ENCODE measurements at places on chromosomes 7 and 10.

- DNase-seq, result no peak
These were observed 4.0 kb downstream of the HOXA5 start for GRCh38 chr7:27139334-27140125.

GRCh38 chr7:45350896-45351295 is 193.3 kb downstream of the RAMP3 start:
- no peak for DNase-seq

DNA sequence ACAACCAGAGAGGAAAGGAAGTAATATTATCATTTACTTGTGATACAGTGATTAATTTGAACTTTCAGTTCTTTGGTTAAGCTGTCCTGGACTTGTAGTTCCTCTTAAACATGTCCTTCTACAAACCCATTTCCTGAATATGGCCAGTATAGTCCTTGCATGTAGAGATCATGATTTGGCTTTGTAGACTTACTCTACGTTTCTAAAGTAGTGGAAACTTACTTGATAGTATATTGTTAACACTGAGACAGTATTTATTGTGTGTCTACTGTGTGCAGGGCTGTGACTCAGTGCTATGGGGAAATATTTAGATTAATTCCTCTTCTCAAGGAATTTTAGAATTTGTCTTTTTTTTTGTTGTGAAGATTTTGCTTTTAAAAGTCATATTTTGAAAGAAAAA is 109.5 kb downstream of the NRF1 start:
- no peak for DNase-seq

GRCh38 chr7:70649323-70649722 is 482.6 kb upstream of the GALNT17 start:
- DNase-seq, result no peak

DNA sequence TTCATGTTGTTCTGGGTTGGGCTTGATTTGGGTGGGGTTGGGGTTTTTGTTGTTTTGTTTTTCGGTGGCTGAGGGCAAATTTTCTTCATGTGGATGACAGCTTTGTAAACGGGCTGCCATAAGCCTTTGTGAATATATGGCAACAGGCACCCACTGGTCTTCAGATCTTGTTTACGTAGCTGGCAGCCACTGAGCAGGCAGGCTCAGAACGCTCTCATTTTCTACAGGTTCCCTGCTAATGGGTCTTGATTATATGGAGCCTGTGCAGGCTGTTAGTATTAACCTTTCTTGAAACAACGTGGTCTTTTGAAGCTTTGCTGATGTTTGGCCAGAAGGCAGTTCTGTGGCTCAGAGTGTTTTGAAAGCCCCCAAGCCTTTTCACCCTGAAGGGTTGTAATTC is 199.7 kb downstream of the TNS3 start:
- DNase-seq, result no peak

- DNase-seq, result no peak
These were observed 40.3 kb downstream of the AGAP3 start for GRCh38 chr7:151126491-151127137.

DNA sequence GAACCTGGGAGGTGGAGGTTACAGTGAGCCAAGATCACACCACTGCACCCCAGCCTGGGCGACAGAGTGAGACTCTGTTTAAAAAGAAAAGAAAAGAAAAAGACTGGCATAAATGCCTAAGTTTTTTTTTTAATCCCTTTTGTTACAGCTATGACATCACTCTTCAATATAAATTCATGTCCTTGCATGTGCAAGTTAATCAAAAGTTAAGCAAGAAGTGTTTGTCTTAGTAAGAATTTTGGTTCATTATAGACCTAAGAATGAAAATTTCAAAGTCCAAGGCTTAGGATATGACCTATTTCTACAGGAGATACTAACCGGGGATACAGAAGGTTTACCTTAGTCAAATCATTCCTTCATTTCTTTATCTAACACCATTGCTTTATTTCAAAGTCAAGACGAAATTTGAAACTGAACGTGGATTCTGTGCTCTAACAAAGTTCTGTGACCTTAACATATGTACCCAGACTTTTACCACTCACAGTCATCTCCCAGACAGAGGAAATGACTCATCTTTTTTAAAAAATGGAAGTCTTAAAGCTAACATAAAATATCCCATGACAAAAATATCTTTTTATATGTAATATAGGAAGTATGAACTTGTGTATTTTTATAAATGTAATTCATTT is 29.3 kb upstream of the ITGB8 start:
- DNase-seq, result no peak

DNA sequence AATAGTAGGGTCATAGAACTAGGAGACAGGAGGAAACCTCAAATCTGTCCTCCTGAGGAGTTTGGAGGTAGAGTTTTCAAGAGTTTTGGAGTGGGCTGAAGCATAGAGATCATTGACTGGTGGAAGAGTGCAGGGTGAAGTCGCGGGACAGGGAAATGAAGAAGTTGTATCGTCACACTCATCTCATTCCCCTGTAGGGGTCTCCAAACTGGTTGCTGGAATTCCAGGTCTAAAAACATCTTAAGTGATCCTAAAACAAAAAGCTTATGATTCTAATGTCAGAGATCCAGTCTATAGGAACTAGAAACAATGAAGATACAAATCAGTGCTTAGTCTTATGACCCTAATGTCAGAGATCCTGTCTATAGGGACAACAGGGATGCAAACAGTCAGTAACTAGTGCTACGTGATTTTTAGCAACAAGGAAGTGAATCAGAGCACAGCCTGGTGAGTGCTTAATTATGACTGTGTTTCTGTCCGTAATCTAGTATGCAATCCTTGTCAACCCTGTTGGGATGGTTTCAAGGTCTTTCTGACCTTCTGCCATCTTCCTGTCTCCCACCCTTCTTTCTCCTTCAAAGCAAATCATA is 139.4 kb downstream of the SKIDA1 start:
- no peak for DNase-seq

DNA sequence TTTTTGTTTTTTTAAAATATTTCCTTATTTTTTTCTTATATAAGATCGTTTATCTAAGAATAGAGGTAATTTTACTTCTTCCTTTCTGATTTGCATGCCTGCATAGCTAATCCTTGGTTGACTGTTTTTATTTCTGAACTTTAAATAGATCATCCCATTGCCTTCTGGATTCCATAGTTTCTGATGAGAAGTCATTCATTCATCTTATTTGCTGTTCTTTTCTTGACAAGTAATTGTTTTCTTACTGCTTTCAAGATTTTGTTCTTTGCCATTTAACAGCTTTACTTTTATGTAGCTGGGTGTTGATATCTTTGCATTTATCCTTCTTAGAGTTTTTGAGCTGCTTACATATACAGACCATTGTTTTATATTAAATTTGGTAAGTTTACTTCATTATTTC is 437.9 kb downstream of the SDK1 start:
- no peak for DNase-seq

DNA sequence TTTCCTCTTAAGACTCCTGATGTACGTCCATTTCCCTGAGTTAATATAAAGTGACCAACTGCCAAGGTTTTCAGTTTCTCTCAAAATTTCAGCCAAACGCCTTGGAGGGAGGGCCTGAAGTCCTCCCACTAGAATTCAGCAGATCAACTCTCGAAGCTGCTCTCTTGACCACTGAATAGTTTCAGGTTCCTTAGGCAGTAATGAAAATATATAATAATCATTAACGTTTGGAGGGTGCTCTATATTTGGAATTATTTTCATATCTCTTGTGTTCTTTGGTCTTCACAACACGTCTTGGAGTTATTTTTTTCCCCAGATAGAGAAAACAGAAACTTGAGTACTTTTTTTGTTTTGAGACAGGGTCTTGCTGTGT is 123.6 kb upstream of the SFMBT2 start:
- DNase-seq, result no peak

- DNase-seq, result no peak
These were observed 43.4 kb upstream of the GHITM start for GRCh38 chr10:84095811-84096497.

DNA sequence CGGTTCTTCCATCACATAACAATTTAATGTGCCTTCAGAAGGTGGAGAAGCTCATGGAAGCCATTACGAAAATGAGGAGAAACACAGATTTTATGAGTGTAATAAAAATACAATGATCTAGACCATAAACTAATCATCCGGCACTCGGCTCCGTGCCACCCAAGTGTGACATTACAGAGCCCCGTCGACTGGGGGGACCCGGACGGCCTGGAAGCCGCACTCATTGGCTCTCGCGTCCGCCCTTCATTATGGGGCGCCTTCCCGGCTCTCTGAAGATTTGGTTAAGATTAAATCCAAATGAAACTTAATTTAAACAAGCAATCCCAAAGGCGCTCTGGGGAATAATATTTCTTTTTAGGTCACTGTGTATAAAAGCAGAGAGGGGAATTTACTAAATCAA is 242.6 kb downstream of the DNAJB6 start:
- DNase-seq, result no peak

- DNase-seq, result no peak
These were observed 33.2 kb downstream of the TMEM120A start for GRCh38 chr7:75961218-75961617.

DNA sequence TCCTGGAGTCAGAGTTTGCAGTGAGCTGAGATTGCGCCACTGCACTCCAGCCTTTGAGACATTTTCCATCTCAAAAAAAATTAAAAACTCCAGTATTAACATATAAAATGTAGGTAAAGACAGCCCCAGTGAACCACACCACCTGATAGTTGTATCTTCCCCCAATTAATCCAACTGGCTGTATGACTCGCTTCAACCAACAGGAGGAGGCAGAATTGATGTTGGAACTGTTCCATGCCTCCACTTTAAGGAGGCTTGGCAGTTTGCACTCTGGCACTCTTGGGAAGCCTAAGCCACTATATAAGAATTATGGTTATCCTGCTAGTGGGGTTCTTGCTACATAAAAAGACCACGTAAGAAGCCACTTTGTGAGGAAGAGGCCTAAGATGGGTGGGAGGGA is 72.7 kb downstream of the STK17A start:
- no peak for DNase-seq

DNA sequence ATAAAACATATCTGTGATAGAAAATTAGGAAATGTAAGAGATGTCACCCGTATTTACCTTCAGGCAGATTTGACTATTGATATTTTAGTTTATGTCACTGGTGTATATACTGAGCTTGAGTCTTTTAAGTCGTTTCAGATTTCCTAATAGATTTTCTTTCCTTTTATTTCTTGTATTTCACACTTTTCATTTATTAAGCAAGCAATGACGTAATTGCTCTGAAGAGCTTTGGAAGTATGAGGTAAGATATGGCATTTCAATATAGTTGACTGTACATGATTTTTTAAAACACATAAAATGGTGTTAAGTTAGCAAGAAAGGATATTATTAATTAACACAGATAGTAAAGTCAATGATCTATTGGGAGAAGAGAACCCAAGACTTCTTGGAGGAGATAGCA is 652.6 kb downstream of the SORCS1 start:
- no peak for DNase-seq

- DNase-seq, result no peak
These were observed 1396.5 kb upstream of the CELF2 start for GRCh38 chr10:9621216-9621615.

- no peak for DNase-seq
These were observed 594.8 kb upstream of the SEMA3D start for GRCh38 chr7:85781606-85782005.

GRCh38 chr10:61606959-61607907 is 55.5 kb upstream of the CABCOCO1 start:
- no peak for DNase-seq

DNA sequence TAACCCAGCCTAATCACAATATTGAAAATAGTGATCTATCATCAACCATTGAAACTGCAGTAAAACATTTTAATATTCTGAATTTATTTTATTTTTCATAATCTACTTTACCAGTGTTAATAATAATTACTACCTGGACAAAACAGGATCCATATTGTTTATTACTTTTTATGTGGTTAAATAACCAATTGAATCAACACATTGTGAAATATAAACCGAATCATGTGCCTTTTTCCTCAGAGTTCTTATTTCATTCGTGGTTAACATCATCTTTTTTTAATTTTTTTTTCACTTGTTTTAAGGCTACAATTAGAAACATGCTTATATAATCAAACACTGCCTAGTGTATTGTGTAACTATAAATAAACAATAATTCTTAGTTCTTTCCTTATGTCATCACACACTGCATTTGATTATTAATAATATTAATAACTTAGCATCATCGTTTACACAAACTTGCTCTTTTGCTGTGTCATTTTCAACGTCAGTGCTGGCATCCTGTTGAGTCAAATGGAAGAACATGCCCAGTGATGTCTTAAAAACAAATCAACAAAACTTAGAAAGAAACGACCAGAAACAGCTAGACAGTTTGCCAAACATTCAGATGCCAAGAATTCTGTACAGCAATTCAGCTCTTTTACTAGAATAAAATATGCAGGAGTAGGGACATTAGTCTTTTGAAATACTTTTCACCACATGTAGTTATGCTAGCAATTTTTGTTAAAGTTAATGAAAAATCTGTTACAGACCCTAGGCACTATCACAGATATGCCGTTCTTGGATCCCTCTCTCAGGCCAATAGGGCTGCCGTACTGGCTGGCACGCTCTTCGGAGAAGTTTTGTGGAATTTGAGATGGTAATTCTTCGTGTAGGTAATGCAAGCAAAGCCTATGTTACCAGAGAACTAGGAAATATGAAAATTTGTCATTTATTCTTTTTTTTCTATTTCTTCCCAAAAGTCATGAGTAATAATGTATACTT is 330.4 kb upstream of the SEMA3A start:
- no peak for DNase-seq

DNA sequence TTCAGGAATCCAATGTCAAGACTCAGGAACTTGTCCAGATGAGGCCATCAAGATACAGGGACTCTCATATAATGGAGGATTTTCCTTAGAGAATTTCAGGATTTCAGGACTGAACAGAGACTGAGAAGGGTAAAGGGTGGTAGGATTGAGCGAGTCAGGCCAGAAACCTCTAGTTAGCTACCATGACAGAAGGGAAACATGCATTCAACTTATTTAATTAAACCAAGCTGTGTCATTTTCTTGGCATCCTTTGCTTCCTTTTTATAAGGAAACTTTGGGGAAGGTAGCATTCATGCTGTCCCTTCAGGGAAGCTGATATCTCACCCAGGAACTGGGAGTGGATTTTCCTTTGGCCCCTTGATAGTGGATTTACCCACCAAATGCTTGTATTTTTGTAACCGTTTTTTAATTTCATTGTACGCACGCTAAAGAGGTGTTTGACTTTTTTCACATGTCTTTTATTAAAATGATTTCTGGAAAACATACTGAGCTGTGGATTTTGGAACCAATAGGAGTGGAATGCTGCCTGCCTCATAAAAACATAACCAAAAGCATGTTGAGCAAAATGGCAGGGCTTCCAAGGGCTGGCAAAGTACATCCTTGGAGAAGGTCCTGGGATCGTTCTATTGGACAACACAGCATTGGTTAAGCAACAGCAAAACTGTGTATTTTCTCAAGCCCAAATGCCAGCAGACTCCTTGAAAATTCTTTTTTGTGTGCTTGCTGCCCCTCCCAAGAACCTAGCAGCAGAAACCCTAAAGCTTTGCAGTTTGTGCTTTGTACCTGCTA is 104.5 kb downstream of the CXCL12 start:
- DNase-seq, result no peak

DNA sequence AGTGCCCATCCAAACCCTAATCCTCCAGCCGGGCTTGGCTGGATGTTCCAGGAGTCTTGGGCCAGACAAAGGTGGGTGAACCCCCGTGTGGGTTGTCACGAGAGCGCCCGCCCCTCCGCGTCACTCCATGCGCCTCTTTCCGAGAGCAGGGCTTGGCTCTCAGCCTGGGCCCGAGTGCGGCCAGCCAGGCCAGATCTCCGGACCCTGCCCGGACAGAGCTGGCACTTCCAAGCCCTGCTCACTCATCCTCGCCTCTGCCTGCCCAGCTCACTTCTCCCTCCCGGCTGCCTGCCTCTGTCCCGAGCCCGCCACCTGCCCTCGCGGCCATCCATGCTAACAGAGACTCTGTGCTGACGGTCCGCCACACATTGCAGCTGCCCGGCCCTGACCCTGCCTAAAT is 34.6 kb downstream of the AGAP3 start:
- DNase-seq, result no peak
